Renal cortical epithelial cell (primary cell): ENCODE measurements at places on chromosomes 12 and 14. TPM values are rescaled to one million over a fixed set of nuclear protein-coding genes. Genes with fewer than 3 reads are reported as not detected.

P2RX7 gene
- 0.10 and 0.52 TPM in 2 replicates for total RNA-seq

PRPF39 gene
- total RNA-seq: 25.9 and 40.1 TPM in 2 replicates

MYO1H gene
- not detected in 2 replicates for total RNA-seq

GPR65 gene
- not detected in 2 replicates for total RNA-seq

POU6F1 gene
- 0.35 and 2.6 TPM in 2 replicates for total RNA-seq

PTPRQ gene
- total RNA-seq: 0.17 and 0.20 TPM in 2 replicates

P2RX2 gene
- not detected in 2 replicates for total RNA-seq

COL2A1 gene
- total RNA-seq: not detected in 2 replicates

MAP1LC3B2 gene
- 0.35 and 1.6 TPM in 2 replicates for total RNA-seq

GLIPR1L2 gene
- total RNA-seq: 0.17 and 0.65 TPM in 2 replicates

IL26 gene
- total RNA-seq: not detected in 2 replicates

MORN3 gene
- under 0.01 and 3.1 TPM in 2 replicates for total RNA-seq

NKX2-1 gene
- not detected in 2 replicates for total RNA-seq

POTEG gene
- not detected in 2 replicates for total RNA-seq

MAPK1IP1L gene
- total RNA-seq: 25.0 and 39.3 TPM in 2 replicates

SCN8A gene
- total RNA-seq: 1.0 and 1.1 TPM in 2 replicates

OTOGL gene
- under 0.01 TPM in 2 replicates for total RNA-seq

AQP2 gene
- total RNA-seq: 0.30 TPM in 1 of 2 replicates, not detected in the other

LRRC10 gene
- not detected in 2 replicates for total RNA-seq

TEDC1 gene
- 7.2 and 7.6 TPM in 2 replicates for total RNA-seq

CLEC4A gene
- total RNA-seq: 0.35 TPM in 1 of 2 replicates, not detected in the other

CLEC9A gene
- not detected in 2 replicates for total RNA-seq
